ENCODE measurements at places on chromosomes 2 and 18.

- DNase-seq: no peak
Observed at GRCh38 chr2:101306410-101306809, 2.1 kb downstream of the RNF149 start.

- DNase-seq: no peak
Observed at GRCh38 chr18:60024345-60024744, 124.5 kb downstream of the PMAIP1 start.

DNA sequence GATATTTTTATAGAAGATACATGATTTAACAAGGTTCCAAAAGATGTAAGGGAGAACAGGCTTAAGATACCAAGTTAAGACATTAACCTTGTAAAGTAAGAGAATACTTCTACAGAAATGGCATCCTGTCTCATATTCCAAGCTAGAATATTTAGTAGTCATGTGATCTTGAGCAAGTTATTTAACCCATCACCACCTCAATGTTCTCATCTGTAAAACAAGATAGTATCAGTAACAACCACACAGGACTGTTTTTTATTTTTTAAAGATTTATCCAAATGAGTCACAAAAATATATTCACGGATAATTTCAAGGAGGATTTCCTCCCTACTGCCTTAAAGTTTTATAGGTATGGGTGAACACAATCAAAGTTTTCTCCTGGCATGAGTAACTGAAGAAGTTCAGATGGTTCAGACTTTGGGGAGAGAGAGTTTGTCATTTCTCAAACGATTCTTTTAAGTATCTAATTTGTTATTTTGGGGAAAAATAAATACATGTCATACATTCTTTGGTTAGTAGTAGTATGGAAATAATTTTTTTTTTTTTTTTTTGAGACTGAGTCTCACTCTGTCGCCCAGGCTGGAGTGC, 25.9 kb downstream of the ROCK1 start:
- DNase-seq: no peak

GRCh38 chr2:1625281-1626001, 118.9 kb downstream of the PXDN start:
- DNase-seq: no peak

- DNase-seq: no peak
Observed at GRCh38 chr18:21369146-21369545, 127.1 kb downstream of the GREB1L start.

GRCh38 chr2:80266231-80266630, 38.3 kb downstream of the LRRTM1 start:
- no peak for DNase-seq

DNA sequence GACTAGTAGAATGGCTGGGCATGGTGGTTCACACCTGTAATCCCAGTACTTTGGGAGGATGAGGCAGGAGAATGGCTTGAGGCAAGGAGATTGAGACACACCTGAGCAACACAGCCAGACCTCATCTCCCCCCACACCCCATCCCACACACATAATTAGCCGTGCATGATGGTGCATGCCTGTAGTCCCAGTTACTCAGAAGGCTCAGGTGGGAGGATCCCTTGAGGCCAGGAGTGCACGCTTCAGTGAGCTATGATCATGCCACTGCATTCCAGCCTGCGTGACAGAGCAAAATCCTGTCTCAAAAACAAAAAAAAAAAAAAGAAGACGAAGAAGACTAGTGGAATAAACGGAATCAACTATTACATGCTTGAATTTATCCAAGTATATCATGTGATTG, 150.0 kb downstream of the STK39 start:
- no peak for DNase-seq

- DNase-seq: no peak
Observed at GRCh38 chr18:7038330-7038851, 79.2 kb downstream of the LAMA1 start.

DNA sequence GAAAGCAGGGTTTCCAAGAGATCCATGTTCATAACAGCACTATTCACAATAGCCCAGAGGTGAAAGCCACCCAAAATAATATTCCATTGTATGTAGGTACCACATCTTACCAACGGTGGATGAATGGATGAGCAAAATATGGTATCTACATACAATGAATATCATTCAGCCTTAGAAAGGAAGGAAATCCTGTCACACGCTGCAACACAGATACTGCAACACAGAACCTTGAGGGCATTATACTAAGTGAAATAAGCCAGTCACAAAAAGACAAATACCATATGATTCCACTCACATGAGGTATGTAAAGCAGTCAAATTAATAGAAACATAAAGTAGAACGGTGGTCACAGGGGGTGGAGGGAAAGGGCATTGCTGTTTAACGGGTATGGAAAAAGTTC, 155.7 kb downstream of the DTNB start:
- no peak for DNase-seq

DNA sequence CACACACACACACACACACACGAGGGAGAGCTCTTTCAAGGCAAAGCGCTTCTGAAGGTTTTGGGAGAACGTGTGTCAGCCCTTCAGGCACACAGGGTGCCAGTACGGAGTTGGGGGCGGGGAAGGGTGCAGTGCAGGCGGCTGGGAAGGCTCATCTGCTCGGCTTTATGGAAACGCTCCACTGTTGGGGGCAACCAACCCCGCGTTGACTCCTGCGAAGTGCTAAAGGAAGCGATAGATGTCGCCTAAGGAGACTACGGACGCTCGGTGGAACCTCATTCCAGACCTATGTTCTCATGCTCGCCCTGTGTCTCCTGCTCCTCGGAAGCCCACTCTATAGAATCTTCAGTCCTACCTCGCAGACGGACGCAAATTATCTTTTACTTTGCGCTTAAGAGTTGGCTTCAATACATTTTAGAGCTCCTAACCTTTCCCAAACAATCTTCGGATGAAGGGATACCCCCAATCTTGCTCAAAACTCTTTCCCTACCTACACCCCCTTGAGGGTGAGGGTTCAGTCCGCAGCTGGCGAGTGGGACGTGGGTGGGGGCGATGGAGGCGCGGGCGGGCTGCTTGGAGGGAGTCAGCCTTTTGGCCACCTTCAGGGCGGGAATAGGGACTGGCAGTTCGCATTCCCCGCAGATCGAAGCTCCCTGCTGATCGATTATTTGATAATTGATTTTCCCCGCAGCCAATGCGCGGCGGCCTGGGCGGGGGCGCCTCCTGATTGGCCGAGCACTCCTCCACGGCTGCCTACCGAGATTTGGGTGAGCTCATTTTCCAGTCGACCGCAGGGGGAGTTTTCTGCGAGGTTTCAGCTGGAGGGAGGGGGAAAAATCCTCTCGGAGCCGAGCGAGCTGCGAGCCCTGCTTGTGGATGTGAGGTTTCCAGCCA, 1.9 kb upstream of the MEIS1 start:
- DNase-seq: no peak

- DNase-seq: no peak
Observed at GRCh38 chr2:195407783-195408182, 249.2 kb upstream of the SLC39A10 start.

DNA sequence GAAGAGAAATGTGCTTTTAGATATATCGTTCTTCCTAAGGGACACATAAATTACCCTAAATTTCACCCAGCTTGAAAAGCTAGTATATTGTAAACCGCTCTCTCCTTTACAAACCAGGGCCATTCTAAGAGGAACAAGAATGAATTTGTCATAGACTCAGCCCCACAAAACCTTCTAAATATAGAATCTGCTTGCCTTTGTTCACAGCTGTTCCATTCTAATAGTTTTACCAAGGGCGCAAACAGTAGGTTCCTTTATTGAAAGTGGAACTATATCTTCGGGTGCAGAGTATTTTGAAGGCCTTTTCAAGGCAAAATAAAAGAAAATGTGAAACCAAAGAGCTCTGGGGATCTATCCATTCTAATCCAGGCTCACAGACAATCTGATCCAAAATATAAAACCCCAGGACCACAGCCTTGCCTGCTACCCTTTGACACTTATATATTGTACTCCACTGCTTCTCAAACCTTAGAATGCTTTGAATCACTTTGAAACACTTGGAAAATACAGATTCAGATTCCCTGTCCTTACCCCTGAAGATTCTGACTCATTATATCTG, 316.8 kb downstream of the PAX3 start:
- no peak for DNase-seq

DNA sequence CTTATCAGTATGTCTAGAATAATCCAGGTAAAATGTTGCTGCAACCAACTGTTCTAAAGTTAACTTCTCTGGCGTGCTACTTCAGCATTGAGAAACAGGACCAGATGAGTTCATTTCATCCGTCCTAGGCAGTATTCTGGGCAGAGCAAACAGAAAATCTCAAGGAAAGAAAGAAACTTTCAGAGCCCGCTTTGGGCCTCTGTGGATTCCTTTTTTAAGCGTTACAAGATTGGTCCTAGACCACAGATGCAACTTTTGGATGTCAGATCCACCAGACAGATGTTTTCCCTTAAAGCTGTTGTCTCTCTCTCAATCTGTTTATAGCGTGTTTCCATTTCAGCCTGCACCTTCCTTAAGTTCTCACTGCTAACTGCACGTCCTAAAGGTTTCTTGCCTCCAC, 75.0 kb downstream of the BCL2 start:
- DNase-seq: no peak

DNA sequence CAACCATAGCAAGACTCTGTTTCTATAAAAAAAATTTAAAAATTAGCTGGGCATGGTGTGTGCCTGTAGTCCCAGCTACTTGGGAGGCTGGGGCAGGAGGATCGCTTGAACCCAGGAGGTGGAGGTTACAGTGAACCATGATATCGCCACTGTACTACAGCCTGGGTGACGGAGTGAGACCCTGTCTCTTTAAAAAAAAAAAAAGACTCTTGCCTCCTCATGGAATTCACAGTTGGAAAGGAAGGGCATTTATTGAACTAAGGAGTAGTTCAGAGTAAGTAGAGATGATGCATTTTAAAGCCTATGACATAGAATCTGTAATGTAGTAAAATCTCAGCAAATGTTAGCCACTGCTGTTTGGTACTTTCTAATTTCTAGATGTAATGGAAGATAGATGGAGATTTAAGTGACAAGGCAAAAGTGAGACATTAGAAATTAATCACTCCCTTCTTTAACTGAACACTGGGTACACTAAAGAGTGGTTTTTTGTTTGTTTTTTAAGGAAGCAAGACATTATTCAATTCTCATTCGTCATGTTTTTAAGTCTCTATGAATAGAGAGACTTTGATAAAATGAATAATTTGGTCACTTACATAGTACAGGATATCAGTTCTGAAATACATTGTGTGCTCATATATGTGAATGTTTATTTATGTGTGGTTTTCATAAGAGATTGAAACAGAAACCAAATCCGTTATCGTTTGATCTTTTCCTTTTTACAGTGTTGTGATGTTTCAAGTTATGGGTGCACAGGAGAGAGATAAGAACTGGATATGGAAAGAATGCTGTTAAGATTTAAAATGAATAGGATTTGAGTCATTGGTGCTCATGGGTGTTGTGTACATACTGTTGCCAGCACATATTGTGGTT, 186.1 kb upstream of the STON1 start:
- no peak for DNase-seq

- DNase-seq: no peak
Observed at GRCh38 chr18:416930-417329, 83.6 kb downstream of the COLEC12 start.

- no peak for DNase-seq
Observed at GRCh38 chr2:108917526-108917925, 71.5 kb downstream of the EDAR start.

- DNase-seq: no peak
Observed at GRCh38 chr2:151374436-151374835, 17.0 kb downstream of the TNFAIP6 start.

DNA sequence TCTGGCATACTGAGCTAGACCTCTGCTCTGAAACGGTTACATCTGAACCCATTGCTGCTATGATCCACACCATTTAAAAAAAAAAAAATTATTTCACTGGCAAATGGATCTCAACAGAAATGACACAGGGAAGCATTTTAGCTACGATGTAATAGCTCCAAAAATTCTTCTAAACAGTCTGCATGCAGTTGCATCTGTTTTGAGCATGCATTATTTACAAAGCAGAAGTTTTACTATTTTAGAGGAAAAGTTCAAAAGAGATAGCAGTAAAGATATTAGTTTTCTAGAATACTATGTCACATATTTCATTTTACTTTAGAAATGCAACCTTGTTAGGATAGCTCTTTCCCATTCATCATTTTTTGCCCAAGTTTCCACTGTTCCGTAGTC, 265.7 kb downstream of the MEIS1 start:
- DNase-seq: no peak

- no peak for DNase-seq
Observed at GRCh38 chr2:83221258-83221657, 1237.8 kb downstream of the SUCLG1 start.

DNA sequence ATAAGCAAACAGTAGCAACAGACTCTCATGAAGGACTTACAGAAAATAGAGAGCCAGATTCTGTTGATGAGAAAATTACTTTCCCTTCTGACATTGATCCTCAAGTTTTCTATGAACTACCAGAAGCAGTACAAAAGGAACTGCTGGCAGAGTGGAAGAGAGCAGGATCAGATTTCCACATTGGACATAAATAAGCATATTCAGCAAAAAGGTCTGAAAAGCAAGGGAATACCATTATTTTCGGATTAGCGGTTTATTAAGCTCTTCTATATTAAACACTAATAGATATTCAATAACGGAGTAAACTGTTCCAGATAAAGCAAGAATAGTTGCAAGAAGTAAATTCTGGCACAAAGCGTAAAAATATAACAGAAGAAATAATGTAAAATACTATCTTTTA, 25.0 kb downstream of the POLI start:
- no peak for DNase-seq

GRCh38 chr2:239727182-239727775, 297.9 kb downstream of the NDUFA10 start:
- no peak for DNase-seq

- DNase-seq: no peak
Observed at GRCh38 chr2:191347881-191348280, 102.7 kb downstream of the MYO1B start.

- DNase-seq: no peak
Observed at GRCh38 chr2:217797661-217798069, 205.1 kb downstream of the TNS1 start.

- no peak for DNase-seq
Observed at GRCh38 chr2:113067681-113068080, at the start of gene IL1F10. Gene IL1F10 (plus strand): TSS chr2:113067970. CDS start chr2:113072739, 4,769 bp downstream.

DNA sequence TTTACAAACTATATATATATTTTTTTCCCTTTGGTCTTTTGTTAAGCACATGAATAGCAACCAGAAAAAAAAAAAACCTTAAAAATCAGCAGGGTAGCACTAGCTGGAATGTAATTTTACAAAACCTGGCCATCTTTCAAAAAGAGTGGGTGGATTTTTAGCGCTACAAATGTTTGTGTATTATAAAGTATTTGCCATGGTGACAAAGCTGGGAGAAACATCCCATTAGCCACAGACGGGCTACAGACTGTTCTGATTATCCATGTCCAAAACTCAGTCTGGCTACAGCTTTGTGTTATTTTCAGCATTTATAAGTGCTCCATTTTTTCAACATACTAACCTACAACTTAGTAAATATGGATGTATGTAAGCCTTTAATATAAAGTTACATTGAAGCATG, 249.5 kb upstream of the TANK start:
- no peak for DNase-seq

DNA sequence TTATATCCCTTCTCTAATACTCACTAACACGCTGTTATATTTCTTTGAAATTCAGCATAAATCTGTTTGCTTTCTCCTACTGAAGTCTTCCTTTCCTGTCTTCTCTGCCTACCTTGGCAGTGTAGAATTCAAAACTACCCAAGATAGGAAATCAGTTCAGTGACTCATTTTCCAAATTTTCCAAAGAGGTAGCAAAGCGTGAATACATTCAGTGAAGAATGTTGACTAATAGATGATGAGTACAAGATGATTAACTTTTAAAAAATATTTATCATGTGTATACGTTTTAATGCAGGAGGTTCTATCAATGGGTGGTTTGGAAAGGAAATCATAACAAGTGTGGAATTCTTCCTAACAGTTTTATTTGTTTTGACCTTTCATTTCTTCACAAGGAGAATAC, 201.9 kb upstream of the SLC8A1 start:
- DNase-seq: no peak

Data from stimulated activated CD8-positive, alpha-beta memory T cell treated with anti-CD3 and anti-CD28 coated beads, Interleukin-7, amount 100 ng/mL, for 24 hours (primary cell).